DMS153 (cell line): ENCODE measurements at places on chromosomes 1 and 21.

DNA sequence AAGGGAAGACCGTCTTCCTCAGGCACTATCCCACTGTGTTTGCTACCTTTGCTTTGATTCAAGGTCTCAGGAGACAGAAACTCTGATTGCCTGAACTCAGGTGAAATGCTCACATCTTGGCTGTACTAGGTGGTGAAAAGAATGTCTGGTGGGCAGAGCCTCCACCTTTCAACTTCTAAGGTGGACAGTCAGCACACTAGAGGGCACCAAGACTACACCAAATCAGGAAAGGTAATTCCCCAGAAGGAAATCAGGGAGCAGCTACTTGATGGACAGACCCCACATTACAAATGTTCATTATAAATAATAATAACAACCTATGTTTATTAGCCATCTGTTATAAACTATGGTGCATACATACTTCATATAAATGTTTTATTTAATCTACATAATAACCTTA lies 220.9 kb downstream of the ATG4C start:
- peak; percentile 10 for DNase-seq

DNA sequence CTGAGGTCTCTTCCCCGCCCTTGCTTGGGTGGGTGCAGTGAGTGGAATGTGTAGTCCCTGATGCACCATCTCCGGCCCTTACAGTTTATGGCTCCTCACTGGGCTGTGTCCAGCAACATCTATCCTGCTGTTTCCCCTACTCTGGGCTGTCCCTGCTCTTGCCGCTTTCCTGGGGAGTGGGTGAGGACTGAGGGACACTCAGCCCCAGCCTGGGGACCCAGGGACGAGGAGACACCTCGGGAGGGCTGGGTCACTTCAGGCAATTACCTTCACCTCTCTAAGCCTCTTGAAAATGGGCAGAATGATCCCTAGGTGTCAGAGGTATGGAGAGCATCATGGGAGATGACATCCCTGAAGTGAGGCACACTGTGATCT lies 13.6 kb upstream of the LRP8 start:
- DNase-seq = no peak

- DNase-seq = no peak
Observed at GRCh38 chr1:145858238-145858900, 512 bp downstream of the PIAS3 start.

DNA sequence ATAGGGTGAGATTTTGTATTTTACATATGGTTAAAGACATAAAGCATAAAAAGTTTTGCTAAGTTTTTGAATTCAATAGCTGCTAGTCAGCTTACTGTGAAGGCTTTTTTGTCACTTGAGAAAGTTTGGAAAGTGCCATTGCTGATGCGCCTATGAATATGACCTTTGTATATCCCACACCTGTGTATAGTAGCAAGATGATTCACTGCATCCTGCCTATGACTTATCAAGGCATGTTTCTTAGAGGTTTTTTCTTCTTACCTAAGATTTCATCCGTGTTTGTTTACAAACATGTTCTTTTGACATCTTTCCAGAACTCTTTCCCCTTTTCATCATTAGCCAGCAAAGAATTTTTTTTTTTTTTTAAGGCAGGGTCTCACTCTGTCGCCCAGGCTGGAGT lies 51.5 kb downstream of the PRKAA2 start:
- DNase-seq = no peak

DNA sequence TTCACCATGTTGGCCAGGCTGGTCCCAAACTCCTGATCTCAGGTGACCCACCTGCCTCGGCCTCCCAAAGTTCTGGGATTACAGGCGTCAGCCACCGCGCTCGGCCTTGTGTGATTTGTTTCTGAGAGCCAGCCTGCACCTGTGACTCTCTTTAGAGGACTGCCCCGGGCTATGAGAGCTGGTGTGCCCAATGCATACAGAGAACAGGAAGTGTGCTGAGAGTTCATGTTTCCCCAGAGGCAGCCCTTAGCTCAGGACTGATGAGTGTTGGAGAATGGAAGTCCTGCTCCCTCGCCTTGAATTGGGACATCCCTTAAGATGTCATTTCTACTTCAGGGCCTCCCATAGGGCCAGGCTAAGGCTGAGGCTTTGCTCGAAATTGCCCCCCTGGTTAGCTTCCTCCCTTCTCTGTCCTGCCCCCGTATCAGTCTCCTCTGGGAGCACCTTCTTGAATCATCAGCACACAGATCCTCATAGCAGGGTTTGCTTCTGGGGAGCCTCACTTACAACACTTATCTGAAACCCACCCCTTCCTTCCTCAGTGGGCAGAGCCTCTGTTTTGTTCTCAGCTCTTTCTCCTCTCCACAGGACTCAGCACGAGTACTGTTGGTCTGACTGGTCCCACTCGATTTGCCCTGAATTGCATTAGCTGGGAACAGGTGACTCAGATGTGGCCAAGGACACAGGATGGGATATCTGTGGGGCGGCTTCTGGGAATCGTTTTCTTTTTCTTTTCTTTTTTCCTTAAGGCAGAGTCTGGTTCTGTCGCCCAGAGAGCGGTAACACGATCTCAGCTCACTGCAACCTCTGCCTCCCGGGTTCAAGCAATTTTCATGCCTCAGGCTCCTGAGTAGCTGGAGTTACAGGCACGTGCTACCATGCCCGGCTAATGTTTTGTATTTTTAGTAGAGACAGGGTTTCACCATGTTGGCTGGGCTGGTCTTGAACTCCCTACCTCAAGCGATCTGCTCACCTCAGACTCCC lies 80.1 kb downstream of the UBIAD1 start:
- DNase-seq = no peak

DNA sequence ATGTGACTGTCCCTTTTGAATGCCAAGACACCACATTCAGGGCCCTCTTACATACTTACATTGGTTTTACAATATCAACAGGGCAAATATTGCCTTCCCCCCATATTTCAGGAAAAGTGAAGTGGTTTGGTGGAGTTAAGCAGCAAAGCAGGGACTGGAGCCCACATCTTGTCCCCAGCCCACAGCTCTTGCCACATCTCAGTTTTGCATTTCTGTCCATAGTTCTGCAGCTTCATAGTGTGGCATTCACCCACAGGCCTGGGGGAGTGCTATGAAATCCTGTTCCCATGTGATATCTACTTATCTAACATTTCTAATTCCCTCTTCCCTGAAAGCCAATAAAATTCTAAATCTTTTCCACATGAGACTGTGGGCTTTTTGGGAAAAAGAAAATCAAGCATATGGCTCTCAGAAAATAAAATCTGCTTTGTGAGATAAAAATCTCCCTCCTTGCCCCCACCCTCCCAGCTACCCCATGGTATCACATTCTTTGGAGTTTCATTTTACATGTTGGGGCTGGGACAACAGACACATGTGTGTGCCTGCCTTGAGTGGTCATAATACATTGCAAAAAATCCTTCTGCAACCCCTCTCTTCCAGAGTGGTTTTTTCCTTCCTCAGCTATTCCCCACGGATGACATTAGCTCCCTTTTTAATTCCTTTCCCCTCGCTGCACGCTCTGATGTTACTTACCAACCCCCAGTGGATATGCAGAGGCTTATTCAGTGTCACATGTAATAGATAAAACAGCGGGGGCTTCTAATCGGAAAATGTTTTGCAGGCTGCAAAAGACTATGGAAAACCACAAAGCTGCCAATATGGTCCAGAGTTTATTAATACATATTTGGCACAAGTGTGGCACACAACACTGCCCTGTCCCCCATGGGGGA lies 20.5 kb upstream of the CD2 start:
- DNase-seq = no peak

DNA sequence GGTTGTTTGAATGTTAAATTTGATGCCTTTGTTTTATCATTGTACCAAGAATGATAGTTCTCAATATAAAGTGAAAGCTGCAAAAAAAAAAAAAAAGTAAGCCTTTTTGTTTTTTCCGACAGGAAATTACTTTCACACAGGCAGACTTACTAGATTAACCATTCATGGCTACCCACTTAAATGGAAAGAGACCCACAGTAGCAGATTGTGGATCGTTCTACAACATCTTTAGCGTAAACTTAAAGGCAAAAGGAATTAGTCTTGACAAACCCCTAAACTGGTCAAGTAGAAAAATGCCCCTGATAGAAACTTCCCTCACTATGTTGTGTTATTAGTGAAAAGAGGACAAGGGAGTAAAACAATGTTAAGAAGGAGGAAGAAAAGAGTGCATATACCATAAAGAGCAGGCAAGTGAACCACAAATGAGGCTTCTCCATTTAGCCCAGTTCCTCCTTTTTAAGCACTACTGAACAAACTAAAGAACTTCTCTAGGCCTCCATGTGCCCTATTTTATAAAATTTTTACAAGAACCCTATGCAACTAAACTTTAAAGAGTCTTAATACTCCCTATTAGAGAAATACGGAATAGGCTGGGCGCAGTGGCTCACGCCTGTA lies 1560.3 kb downstream of the MRPL39 start:
- no peak for DNase-seq

DNA sequence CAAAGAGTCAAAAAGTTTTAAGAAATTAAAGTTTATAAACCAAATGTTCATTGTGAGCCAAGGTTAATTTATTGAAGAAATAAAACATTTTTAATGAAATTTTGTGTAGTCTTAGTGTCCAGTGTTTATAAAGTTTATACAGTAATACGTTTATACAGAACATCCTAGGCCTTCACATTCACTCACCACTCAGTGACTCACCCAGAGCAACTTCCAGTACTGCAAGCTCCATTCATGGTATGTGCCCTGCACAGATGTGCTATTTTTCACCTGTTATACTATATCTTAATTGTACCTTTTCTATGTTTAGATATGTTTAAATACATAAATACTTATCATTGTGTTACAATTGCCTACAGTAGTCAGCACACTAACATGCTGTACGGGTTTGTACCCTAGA lies 33.6 kb downstream of the TYW3 start:
- no peak for DNase-seq

GRCh38 chr1:177907000-177907399 lies 62.9 kb downstream of the SEC16B start:
- no peak for DNase-seq

GRCh38 chr1:211710566-211711314 lies 35.3 kb upstream of the NEK2 start:
- DNase-seq = no peak

DNA sequence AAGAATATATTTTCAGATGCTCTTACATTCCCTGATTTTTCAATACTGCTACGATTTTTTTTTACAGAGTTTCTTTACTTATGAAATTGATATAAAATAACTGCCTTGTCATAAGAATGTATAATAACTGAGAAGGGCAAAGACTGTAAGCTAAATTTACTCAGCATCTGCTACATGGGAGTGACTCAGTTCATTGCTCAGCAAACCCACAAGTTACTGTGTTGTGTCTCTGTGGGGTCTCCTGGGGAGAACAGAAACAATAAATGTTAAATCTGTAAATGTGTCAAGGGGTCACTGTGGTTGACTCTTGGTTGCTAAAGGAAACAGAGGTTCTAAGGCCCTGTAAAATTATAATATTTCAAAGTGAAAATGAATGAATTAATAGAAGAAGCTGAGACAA lies 210.3 kb upstream of the CACYBP start:
- DNase-seq = no peak

GRCh38 chr1:228876187-228876586 lies 140.9 kb downstream of the RHOU start:
- no peak for DNase-seq

GRCh38 chr1:56506951-56507491 lies 72.3 kb downstream of the PLPP3 start:
- DNase-seq = no peak

DNA sequence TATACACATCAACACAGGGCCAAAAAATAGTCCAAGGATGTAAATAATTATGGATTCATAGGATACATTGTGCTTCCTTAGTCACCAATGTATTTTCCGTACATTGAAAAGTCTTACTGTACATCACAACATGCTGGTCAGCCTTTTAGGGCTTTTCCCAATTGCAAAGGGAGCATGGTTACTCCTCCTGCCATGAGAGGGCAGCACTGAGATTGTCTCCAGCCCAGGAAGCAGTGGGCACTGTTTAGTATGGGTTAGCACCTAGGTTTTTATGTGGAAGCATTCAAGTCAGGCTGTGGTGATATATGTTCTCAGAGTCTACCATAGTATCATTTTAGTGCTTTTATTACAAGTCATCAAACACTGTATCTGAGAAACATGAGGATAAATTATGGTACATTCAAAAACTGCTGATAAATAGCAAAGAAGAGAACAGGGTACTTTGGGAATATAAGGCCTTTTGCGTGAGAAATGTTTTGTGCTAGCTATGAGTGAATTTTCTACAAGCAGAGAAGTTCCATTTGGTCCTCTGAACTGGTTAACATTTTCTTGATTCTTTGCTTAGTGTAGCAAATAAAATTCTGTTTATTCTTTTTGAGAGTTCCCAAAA lies 34.0 kb downstream of the ST6GALNAC5 start:
- no peak for DNase-seq
